Right ventricle myocardium inferior (tissue), 1 donor: ENCODE measurements at places on chromosomes 11 and 22.

GRCh38 chr22:28958611-28959010 is 75.2 kb downstream of the ZNRF3 start:
- DNase-seq: no peak

DNA sequence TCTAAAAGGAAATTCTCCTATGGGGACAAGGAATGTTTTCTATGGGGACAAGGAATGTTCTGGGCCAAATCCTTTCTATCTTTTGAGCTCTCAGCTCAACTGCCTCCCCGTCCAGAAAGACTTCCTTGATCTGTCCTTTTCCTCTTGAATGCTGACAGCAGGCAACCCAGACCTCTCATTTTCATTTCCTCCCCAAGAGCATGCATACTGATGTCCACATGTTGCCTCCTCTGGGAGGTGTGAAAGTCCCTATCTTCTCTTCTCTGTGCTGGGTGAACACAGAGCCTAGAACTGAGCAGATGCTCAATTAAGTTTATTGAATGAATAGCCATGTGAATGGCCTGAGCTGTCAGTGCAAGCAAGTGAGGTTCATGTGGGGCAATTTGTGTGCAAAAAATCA is 331.9 kb upstream of the NARS2 start:
- no peak for DNase-seq

DNA sequence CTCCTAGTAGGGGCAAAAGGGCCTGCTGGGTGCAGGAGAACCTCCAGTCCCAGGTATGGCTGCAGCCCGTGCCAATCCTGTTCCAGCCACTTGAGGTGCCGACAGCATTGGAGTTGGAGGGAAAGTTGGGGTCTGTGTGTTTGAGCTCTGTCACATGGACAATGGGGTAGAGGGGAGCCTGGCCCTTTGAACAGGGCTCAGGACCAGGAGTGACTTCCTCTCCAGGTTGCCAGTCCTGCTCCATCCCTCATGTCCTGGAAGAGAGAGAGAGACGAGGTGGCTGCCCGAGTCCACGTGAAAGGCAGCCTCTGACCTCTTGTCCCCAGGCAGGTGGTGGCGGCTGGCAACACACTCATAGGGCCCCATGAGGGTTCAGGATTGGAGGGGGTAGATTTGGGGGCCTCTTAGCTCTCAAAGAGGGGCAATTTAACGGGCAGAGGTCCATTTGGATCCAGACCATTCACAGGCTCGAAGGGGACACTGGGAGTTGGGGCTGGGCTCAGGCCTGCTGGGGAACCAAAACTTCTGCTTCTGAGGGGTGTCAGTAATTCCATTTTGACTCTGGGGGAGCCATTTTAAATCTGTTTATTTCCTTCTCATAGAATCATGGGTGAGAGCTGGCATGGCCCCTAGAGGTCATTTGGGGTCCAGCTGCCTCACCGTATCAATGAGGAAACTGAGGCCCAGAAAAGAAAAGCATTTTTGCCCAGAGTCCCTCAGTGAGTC is 4.1 kb downstream of the ADORA2A start:
- no peak for DNase-seq

GRCh38 chr11:58928691-58929090 is 10.6 kb upstream of the GLYATL1 start:
- no peak for DNase-seq

- DNase-seq: no peak
Observed at GRCh38 chr22:39091126-39092081, 5.6 kb upstream of the APOBEC3H start.

- no peak for DNase-seq
Observed at GRCh38 chr11:92225568-92226330, 1.1 kb downstream of the FAT3 start.

DNA sequence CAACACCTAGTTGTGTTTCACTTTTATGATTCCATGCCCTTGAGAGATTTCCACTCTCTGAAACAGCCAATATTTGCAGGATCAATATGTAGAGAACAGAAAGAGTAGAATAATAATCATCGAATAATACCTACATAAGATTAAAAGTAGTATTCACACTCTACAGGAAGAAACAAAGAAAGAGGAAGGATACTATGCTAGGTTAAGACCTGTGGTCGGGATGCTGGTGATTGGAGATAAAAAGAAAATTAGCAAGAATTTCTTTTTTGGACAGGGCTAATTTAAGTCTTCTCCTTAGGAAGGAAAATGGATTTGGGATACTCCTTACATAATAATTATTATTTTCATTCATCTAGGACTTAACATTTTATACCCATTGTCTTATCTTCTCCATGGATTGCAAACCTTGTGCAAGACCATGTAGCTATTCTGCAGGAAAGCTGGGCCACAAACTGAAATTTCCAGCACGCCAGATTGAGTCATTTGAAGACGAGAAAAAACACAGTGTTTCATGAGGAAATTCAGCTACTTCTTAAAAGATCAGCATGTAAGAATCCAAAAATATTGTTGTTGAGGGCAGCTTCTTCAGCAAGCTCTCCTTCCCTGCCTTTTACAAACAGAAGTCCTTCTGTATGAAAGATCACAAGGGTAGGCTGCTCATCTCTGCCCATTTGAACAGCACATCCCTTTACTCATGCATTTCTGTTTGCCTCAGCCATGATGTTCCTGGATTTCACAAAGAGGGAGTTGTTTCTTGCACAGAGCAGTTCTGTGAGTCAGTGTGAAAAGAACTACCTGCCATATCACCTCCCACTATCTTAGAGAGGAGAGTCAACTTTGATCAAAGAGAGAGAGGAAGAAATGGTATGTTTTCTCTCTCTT is 90.7 kb downstream of the FAM76B start:
- no peak for DNase-seq

- DNase-seq: no peak
Observed at GRCh38 chr22:35642305-35642741, 5.9 kb upstream of the APOL6 start.

- no peak for DNase-seq
Observed at GRCh38 chr11:16114978-16115871, 241.1 kb downstream of the SOX6 start.
